ENCODE measurements at places on chromosomes 11 and 22.

GRCh38 chr11:123451183-123451781 lies 21.2 kb downstream of the GRAMD1B start:
- no peaks in the 10 kb centered on the region for H3K4me1 ChIP-seq
- H3K27me3 ChIP-seq = no peaks in the 10 kb centered on the region
- no peak for DNase-seq
- no peak overlapping the region for H3K27ac ChIP-seq

- H3K27me3 ChIP-seq = no peaks in the 10 kb centered on the region
- H3K4me3 ChIP-seq = no peak overlapping the region
- no peaks in the 10 kb centered on the region for H3K4me1 ChIP-seq
- no peaks in the 10 kb centered on the region for H3K36me3 ChIP-seq
- no peak for DNase-seq
- H3K27ac ChIP-seq = no peak overlapping the region
Observed at GRCh38 chr22:44604991-44605390, 97.0 kb upstream of the PRR5 start.

DNA sequence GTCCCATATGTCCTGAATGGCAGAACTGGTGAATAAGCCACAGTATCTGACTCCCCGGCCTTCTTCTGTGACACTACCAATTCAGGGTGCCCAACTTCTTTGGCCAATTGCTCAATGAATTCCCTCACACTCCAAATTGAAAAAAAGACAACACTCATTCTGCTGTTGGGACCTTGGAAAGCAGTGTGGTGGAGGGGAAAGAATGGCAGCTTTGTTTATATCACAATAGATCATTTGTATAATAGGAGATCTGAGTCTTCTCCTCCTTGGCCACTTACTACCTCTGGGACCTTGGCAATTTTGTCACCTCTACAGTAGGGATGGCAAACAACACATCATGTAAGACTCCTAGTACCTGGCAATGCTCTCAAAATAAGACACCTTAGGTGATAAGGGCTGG lies 64.6 kb downstream of the OPCML start:
- H3K27ac ChIP-seq = no peak overlapping the region
- no peak for DNase-seq
- no peaks in the 10 kb centered on the region for H3K36me3 ChIP-seq

DNA sequence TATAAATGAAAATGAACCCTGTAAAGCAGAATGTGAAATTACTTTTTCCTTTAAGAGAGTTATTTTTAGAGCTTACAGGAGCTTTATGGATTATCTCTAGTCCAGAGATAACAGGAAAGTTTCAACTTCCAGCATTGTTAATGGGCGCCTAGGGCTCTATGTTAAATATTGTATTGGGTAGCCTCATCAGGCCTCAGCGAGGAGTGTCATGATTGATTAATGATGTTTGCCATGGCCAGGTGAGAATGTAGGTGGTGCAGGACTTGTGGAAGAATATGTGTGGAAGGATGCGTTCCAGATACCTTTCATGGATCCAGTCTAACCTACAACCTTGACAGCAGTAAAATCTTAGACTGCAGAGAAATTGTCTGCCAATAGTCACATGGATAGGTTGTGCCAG lies 50.6 kb downstream of the ME3 start:
- H3K27ac ChIP-seq = no peak overlapping the region
- H3K27me3 ChIP-seq = no peaks in the 10 kb centered on the region
- no peak overlapping the region for H3K4me3 ChIP-seq
- peaks cover 30% of the 10 kb centered on the region for H3K4me1 ChIP-seq
- H3K36me3 ChIP-seq = no peaks in the 10 kb centered on the region

- no peak overlapping the region for H3K27ac ChIP-seq
- H3K4me3 ChIP-seq = no peak overlapping the region
- H3K36me3 ChIP-seq = no peaks in the 10 kb centered on the region
- DNase-seq = no peak
- peaks cover 7% of the 10 kb centered on the region for H3K27me3 ChIP-seq
- peaks cover 10% of the 10 kb centered on the region for H3K4me1 ChIP-seq
Observed at GRCh38 chr11:17475666-17476316, 854 bp downstream of the ABCC8 start.

- DNase-seq = no peak
- no peaks in the 10 kb centered on the region for H3K27me3 ChIP-seq
- H3K27ac ChIP-seq = no peak overlapping the region
- no peaks in the 10 kb centered on the region for H3K4me1 ChIP-seq
- no peak overlapping the region for H3K4me3 ChIP-seq
Observed at GRCh38 chr11:83717537-83717936, 431.4 kb upstream of the CCDC90B start.

DNA sequence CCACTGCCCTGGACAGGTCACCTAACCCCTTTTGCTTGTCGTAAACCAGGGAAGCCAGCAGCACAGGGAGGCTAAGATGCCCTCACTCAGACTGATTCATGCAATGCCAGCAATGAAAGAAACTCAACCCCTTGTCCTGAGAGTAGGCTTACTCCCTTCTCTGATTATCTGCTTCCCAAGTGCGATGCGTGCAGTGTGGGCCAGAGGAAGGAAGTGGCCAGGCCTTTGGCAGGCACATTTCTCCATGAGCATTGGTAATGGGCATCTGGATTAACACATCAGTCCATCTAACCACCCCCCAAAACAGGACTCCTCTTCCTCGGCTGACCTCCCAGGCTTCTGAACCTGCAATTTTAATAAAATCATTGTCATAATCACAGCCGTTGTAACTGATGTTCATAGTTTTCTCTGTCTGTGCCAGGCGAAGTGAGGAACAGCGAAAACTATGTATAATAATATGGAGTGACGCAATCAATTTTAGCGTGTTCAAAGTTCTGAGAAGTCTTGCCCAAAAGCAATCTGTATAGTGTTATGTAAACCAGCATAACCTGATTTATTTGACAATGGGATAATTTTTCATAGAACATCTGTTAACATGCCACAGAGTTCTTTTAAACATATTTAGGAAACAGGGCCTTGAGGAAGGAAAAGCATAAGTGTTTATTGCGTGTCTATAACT lies 33.9 kb downstream of the TST start:
- no peaks in the 10 kb centered on the region for H3K36me3 ChIP-seq
- no peaks in the 10 kb centered on the region for H3K27me3 ChIP-seq
- DNase-seq = no peak

GRCh38 chr22:46469711-46470110 lies 67.7 kb downstream of the CELSR1 start:
- H3K27ac ChIP-seq = no peak overlapping the region
- H3K27me3 ChIP-seq = no peaks in the 10 kb centered on the region
- H3K36me3 ChIP-seq = no peaks in the 10 kb centered on the region
- no peak for DNase-seq
- H3K4me3 ChIP-seq = no peak overlapping the region
- no peaks in the 10 kb centered on the region for H3K4me1 ChIP-seq

DNA sequence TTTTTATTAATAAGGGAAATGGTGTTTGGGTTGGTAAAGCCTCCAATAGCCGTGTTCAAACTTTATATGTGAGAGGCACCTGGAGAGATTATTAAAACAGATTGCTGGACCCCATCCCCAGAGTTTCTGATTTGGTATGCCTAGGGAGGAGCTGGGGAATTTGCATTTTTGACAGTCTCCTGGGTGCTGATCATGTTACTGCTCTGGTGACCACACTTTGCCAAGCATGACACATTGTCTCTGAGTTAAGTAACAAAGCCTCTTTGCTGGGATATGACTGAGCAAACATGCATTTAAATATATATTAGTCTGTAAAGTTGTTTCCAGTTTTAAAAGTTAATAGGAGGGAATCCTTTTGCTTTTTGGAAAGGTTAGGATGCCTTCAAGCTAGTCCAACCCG lies 140.4 kb downstream of the NAV2 start:
- H3K4me1 ChIP-seq = peaks cover 14% of the 10 kb centered on the region
- no peak overlapping the region for H3K27ac ChIP-seq
- no peaks in the 10 kb centered on the region for H3K36me3 ChIP-seq
- no peak overlapping the region for H3K4me3 ChIP-seq

DNA sequence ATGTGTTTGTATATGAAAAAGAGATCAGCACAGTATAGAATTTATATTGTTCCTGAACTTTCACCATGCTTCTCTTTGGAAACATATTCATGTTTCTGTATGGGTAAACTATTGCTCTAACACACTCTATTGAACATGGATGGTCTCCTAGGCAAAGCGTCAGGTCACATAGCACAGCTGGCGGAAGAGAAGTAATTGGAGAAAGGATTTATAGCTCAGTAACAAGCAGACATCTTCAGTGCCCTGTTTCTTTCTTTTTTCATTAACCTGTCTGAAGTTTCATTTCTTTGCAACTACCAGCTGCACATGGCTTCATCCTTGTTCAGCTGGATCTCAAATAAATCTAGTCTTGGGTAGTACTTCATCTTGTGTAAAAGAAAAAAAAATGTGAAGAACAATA lies 84.4 kb upstream of the TRPC6 start:
- H3K27me3 ChIP-seq = no peaks in the 10 kb centered on the region
- H3K27ac ChIP-seq = no peak overlapping the region
- no peaks in the 10 kb centered on the region for H3K36me3 ChIP-seq
- no peaks in the 10 kb centered on the region for H3K4me1 ChIP-seq

- no peak for DNase-seq
- H3K27ac ChIP-seq = no peak overlapping the region
- H3K36me3 ChIP-seq = no peaks in the 10 kb centered on the region
- H3K4me1 ChIP-seq = no peaks in the 10 kb centered on the region
Observed at GRCh38 chr11:74147199-74147929, 23.4 kb downstream of the C2CD3 start.

GRCh38 chr11:130299978-130300377 lies 14.7 kb downstream of the ZBTB44 start:
- H3K4me3 ChIP-seq = no peak overlapping the region
- H3K36me3 ChIP-seq = no peaks in the 10 kb centered on the region
- no peak overlapping the region for H3K27ac ChIP-seq
- peaks cover 9% of the 10 kb centered on the region for H3K4me1 ChIP-seq
- H3K27me3 ChIP-seq = no peaks in the 10 kb centered on the region

GRCh38 chr22:27163162-27164137 lies 506.1 kb downstream of the MIAT start:
- H3K27ac ChIP-seq = no peak overlapping the region
- H3K27me3 ChIP-seq = no peaks in the 10 kb centered on the region
- DNase-seq = no peak
- H3K4me1 ChIP-seq = no peaks in the 10 kb centered on the region
- H3K36me3 ChIP-seq = no peaks in the 10 kb centered on the region

DNA sequence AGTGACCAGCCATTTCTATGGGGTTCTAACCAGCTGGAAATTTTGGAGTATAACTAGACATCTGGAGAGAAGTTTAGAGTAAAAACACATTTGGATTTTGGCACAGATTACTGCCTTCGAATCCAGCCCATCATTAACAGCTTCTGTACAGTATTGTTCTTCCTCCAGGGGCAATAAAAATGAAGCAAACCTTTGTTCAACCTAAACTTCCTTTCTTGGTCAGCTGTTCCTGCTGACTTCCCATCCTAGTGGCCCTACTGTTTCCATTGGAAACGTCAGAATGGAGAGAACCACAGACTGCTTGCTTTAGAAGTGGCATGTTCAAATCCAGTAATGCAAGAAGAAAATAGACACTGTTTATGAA lies 203.7 kb upstream of the MTMR2 start:
- no peak overlapping the region for H3K4me3 ChIP-seq
- no peak for DNase-seq
- no peak overlapping the region for H3K27ac ChIP-seq
- H3K4me1 ChIP-seq = no peaks in the 10 kb centered on the region
- no peaks in the 10 kb centered on the region for H3K36me3 ChIP-seq
- H3K27me3 ChIP-seq = no peaks in the 10 kb centered on the region

DNA sequence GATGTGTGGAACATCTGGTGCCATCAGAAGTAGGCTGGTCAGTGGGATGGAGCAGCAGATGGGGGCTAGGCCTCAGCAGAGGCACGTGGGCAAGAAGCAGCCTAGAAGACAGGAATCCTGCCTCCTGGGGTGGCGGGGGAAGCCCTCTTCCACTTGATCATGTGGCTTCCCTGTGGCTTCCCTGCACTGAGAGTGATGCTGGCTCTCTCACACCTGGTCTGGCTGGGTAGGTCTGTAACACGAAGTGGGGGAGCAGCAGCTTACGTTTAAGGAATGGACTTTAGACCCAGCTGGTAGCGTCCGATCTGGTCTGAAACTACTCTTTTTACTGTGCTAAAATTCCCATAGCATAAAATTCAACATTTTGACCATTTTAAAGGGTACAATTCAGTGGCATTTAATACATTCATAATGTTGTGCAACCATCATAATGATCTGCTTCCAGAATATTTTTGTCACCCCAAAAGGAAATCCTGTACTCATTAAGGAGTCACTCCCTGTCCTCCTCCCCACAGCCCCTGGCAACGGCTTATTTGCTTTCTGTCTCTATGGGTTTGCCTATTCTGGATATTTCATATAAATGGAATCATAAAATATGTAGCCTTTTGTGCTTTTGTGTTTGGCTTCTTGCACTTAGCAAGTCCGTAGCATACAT lies 21.7 kb downstream of the PTPN5 start:
- H3K27ac ChIP-seq = no peak overlapping the region
- H3K4me3 ChIP-seq = no peak overlapping the region
- DNase-seq = no peak
- H3K36me3 ChIP-seq = no peaks in the 10 kb centered on the region
- no peaks in the 10 kb centered on the region for H3K4me1 ChIP-seq

- no peak overlapping the region for H3K27ac ChIP-seq
- H3K36me3 ChIP-seq = no peaks in the 10 kb centered on the region
- peaks cover 24% of the 10 kb centered on the region for H3K4me1 ChIP-seq
- DNase-seq = no peak
- no peak overlapping the region for H3K4me3 ChIP-seq
Observed at GRCh38 chr11:130814440-130815096, 101.7 kb downstream of the SNX19 start.

- H3K27me3 ChIP-seq = no peaks in the 10 kb centered on the region
- H3K36me3 ChIP-seq = no peaks in the 10 kb centered on the region
- H3K4me3 ChIP-seq = no peak overlapping the region
- peaks cover 32% of the 10 kb centered on the region for H3K4me1 ChIP-seq
Observed at GRCh38 chr11:94604482-94604881, 37.3 kb downstream of the PIWIL4 start.

GRCh38 chr11:126432525-126432924 lies 77.0 kb downstream of the ST3GAL4 start:
- no peak overlapping the region for H3K27ac ChIP-seq
- no peak overlapping the region for H3K4me3 ChIP-seq
- no peaks in the 10 kb centered on the region for H3K36me3 ChIP-seq
- no peaks in the 10 kb centered on the region for H3K4me1 ChIP-seq
- DNase-seq = no peak
- no peaks in the 10 kb centered on the region for H3K27me3 ChIP-seq

DNA sequence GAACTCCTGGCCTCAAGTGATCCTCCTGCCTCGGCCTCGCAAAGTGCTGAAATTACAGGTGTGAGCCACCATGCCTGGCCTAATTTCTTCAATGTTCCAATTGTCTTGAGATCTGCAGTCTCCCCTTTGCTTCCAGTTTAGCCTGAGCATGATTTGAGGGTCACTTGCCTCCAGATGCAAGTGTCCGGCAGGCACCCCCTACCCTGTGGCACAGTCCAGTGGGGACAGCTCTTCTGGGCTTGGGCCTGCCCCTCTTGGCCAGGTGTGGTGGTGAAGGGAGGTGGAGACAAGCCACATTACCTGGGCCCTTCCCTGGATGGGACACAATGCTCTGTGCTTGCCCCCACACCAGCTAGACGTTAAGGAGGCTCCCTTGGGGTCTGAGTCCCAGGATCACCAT lies 21.3 kb upstream of the CACNG2 start:
- no peaks in the 10 kb centered on the region for H3K27me3 ChIP-seq
- no peak overlapping the region for H3K27ac ChIP-seq
- H3K4me3 ChIP-seq = no peak overlapping the region
- no peak for DNase-seq
